ENCODE measurements at places on chromosomes 2 and 18.

DNA sequence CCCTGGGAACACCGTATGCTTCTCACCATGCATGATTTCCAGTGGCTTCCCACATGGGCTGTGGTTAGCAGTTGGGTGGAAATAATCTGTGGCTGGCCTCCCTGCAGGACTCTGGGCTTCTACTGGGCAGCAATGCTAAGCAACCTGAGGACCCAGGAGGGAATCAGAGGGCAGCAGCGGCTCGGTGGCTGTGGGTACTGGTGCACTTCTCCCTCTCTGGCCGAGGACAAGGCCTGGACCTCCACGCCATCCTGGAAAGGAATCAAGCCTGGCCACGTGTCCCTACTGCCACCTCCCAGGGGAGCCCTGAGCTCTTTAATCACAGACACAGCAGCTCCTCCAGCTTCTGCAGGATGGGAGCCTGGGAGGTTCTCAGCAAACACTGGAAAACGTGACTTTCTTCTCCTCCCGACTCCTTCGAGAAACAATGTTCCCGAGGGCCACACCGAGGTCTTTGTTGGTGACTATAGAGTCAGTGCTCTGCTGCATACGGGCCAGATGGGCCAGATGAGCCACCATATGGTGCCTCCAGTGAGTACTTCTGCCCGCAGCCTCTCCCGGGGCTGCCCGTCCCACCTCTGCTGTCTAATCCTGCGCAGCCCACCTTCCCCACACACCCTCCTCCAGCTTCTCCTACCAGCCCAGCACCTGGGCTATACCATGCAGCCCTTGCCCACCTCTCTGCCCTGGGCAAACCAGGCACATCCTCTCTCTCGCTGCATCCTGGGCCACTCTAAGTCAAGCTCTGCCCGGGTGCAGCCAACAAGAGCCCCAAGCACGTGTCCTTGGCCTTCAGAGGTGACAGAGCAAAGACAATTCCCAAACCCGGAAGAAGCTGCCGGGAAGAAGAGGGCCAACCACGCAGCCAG is 42.8 kb upstream of the OTOS start:
- DNase-seq = no peak

GRCh38 chr2:231515603-231516002 is 14.6 kb downstream of the NMUR1 start:
- no peak for DNase-seq

DNA sequence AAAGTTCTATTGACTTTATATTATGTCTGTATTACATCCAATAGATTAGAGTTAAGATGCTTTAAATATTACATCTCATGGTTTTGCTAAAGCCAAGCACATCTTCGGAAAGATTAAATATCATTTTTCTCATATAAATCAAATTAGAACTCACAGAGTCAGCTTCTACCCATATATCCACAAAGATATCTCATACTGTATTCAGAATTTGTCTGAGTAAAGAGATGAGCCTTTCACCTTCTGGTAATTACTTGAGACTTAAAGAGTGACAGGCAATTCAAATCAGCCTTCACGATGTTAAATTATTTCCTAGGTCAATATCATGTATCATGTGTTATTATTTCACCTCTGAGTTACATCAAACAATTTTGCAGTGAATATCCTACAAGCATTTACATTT is 13.0 kb downstream of the CCDC178 start:
- no peak for DNase-seq

DNA sequence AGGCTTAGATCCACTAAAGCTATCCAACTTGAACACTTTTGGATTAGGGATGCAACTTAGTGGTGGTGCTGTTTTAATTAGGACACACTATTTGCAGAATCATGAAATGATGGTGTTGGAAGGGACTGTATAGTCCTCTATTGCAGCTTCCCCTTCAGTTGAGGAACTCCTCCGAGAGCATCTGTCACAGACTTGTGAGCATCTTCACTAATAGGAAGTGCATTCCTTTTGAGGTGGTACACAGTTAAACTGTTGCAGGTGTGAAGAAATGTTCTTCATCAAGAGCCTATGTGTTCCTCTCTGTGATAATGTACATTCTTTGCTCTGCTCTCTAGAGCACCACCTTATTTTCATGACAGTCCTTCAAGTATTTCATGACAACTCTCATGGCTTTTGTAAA is 197.4 kb downstream of the CAMKMT start:
- DNase-seq = no peak

- DNase-seq = no peak
Measured at GRCh38 chr2:46530639-46531038, 51.3 kb downstream of the TMEM247 start.

- no peak for DNase-seq
Measured at GRCh38 chr2:182368996-182369395, 57.8 kb downstream of the PDE1A start.

DNA sequence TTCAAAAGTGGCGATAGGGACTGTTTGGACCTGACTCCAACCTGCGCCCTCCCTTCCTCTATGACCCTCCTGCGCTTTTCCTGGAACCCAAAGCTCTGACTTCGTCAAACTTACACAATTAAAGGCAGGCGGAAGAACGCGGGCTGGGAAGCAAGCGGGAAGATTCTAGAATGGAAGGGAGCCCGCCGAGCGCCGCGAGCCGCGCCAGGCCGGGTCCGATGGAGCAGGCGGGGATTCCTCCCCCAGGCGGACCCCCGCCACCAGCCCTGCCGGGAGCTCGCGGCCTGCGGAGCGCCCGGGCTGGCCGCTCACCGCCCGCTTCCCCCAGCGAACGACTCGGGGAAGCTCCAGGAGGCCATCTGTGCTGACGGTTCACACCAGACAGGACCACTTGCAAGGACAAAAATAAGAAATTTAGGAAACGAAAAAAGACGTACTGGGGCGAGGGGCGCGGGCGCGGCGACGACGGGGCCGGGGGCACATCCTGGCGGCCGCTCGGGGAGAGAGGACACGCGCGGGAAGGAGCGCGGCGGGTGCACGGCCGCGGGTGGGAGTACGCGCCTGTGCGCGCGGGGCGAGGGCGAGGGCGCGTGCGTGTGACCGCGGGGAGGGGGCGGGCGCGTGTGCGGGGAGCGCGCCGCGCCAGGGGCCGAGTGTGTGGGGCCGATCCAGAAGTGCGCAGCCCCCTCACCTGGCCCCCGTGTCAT is 1.1 kb upstream of the SALL3 start:
- no peak for DNase-seq

All from left cardiac atrium (tissue), 4 donors.